COR-L47 (cell line): ENCODE measurements at places on chromosomes 5 and 9.

DNA sequence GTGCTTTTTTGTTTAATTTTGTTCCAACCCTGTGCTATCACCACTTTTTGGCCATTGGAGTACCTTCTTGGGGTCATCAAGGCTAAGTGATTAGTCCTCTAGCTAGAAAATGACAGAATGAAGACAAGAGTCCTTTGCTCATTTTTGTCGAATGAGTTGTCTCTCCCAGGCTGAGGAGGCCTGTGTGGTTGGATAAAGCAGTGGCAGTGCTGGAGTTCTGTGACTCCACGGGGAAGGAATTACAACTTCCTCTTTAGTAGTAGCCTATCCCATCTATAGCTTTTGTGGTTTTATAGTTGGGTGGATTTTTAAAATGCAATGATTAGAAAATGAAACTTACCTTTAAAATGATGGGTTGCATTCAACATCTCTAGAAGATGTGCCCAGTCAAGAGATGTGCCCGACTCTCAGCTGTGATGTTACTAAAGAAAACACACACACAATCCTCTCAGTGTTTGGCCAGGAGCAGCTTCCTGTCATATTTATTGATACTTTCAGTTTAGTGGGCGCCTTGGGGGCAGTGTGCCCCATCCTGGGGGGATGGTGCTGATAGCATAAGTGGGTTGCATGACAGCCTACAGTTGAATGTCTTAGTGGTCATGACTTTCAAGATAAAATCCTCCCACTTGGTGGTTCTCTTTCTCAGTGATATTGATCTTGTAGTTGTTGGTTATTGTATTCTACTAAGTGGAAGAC lies 11.9 kb downstream of the OTULINL start:
- no peak for DNase-seq

DNA sequence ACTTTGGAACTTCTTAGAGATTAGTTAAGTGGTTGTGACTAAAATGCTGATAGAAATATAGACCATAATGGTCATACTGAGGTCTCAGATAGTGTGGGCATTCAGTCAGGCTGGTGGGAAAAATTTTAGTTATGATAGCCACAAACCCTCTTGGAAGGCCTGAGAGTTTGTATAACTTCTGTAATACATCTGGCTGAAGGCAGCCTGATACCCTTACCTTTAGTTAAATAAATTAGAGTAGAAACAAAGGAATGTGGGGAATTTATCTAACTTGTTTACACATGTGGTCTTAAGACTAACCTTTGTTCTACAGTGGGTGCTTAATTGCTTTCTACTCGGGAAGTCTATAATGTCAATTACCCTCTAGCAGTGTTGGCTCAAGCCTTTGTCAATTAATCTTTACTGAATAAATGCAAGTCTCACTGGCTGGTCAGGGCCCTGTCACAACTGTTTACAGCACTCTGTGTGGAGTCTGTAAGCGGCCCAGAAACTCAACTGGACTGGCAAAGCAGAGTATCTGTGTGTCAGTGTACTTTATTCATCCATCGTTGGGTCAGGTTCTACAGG lies 184.0 kb downstream of the FBXO4 start:
- no peak for DNase-seq

DNA sequence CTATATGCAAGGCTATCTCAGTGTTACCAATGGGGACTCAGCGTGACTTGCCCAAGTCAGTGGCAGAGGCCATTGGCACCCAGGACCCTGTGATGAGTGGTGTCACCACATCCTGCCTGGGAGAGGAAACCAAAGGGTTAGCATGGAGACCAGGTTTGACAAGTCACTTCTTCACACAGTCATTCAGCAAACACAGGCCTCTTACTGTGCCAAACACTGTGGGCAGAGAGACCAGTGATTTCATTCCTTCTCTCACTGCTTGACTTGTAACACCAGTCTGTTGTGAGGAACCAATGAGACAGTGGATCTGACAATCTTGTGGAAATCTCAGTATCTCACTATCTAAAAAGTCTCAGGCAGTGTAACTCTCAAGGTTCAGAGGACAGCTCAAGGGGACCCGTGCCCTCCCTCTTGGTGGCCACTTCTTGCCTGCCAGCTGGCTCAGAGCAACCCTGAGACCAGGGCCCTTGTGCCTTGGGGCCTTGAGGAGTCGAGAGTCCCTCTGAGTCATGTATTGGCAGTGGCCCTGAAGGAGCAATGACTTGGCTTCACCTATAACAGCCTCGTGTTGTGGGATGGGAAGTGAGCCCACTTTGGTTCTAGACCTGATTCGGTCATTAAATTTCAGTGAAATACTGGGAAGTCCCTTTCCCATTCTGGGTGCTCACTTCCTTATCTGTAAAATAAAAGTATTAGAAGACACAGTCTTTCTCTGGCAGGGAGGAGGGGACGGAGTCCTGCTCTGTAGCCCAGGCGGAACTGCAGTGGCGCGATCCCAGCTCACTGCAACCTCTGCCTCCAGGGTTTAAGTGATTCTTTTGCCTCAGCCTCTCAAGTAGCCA lies 1.6 kb downstream of the FABP6 start:
- DNase-seq, result no peak

GRCh38 chr5:83509540-83509939 lies 38.0 kb downstream of the VCAN start:
- no peak for DNase-seq

GRCh38 chr5:63451188-63451587 lies 511.1 kb downstream of the HTR1A start:
- DNase-seq, result no peak

- DNase-seq, result no peak
These were observed 114.0 kb downstream of the NSG2 start for GRCh38 chr5:174159327-174160114.

GRCh38 chr5:167725264-167725663 lies 566.2 kb upstream of the WWC1 start:
- no peak for DNase-seq

GRCh38 chr9:129237164-129237611 lies 59.1 kb upstream of the IER5L start:
- no peak for DNase-seq

DNA sequence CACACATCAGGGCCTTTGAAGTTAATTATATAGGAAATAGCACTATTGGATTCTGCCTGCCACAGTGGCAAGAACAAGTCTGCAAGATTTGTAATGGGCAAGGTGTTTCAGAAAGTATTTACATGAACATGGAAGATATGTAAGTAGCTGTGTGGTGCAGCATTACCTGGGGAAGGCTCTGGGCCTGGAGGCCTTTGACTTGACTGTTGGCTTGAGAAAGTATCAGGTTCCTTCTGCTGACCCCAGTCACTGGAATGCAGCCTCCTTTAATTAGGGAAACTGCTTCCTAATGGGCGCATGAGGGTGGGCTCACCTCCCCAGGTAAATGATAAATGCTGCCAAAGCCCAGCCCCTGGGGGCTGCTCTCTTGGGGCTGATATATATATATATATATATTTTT lies 102.7 kb downstream of the GALNT10 start:
- no peak for DNase-seq

GRCh38 chr5:56567278-56567677 lies 248.1 kb upstream of the MAP3K1 start:
- DNase-seq, result no peak

DNA sequence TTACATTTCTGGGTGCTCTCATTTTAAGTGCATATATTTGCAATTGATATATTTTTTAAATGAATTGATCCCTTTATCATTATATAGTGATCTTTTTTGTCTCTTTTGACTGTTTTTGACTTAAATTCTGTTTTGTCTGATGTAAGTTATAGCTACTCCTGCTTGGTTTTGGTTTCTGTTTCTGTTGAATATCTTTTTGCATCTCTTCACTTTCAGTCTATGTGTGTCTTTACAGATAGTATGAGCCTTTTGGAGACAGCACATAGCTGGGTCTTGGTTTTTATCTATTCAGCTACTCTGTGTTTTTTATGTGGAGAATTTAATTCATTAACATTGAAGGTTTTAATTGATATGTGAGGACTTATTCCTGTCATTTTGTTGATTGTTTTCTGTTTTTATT lies 311.3 kb downstream of the SPATA31D1 start:
- DNase-seq, result no peak

GRCh38 chr5:10649666-10650380 lies 86.0 kb downstream of the ANKRD33B start:
- no peak for DNase-seq

DNA sequence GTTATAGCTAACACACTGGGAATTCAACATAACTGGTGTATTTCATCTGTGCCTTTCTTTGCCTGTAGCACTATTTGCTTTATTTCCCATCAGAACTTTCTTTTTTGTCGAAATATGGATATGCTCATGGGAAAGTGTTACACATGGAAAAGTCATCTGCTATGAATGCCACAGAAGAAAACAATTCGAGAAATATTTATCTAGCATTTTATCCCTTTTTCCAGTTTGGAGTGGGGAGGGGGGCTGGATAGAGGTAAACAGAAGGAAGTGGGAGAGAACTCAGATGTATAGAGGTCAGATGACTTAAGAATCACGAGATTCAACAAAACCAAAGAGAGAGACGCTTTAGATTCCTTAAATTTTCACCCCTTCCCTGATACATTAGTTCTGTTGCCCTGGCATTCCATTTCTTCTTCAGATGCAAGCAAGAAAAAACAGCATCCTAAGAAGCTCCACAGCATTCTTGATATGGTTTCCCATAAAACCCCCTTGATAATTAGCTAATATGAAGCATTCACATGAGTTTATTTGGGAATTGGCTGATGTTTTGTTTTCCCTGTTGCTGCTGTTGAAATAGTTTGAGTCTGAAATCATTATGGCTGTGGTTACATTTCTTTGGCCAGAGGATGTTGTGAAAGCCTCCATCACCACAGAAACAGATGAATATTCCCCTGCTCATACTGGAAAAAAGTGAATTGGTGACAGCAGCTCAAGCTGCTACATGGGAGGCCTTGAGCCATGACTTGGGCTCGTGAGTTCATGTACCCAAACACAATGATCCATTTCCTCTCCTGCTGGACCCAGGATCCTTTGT lies 335.8 kb upstream of the DAB2 start:
- no peak for DNase-seq

GRCh38 chr5:13831351-13831750 lies 113.1 kb downstream of the DNAH5 start:
- no peak for DNase-seq

GRCh38 chr5:113965225-113965624 lies 396.6 kb upstream of the KCNN2 start:
- no peak for DNase-seq

DNA sequence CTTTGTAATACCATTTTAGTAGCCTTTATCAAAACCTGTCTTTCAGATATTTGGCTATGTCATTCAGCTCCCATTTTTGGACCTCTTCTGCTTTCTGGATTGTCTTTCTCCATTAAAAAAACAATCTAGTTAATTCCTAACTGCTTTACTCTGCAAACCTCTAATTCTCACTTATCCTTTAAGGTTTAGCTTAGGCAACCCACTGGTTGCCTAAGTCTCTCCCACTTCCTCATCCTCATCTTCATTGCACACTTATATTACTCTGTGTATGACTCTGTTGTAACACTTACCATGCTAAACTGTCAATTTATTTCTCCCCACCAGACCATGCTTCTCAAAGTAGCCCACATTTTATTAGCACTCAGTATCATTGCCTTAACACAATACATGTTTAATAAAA lies 205.0 kb upstream of the DMRTA1 start:
- DNase-seq, result no peak

DNA sequence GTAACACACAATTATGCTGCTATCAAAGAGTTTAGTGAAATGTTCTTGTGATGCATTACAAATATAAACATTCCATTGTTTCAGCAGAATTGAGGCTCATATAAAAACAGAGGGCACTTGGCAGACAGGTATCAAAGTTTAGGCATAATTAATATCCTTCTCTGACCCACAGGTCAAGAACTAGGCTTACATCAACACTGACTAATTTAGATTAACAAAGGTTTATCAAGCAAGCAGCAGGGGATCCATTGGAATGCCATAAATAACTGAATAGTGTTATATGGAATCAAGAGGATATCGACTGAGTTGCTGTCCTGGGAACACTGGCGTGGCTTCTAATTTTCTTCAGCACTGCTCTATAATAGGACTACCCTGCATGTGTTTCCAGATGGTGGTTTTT lies 414.5 kb upstream of the ARRDC3 start:
- DNase-seq, result no peak

DNA sequence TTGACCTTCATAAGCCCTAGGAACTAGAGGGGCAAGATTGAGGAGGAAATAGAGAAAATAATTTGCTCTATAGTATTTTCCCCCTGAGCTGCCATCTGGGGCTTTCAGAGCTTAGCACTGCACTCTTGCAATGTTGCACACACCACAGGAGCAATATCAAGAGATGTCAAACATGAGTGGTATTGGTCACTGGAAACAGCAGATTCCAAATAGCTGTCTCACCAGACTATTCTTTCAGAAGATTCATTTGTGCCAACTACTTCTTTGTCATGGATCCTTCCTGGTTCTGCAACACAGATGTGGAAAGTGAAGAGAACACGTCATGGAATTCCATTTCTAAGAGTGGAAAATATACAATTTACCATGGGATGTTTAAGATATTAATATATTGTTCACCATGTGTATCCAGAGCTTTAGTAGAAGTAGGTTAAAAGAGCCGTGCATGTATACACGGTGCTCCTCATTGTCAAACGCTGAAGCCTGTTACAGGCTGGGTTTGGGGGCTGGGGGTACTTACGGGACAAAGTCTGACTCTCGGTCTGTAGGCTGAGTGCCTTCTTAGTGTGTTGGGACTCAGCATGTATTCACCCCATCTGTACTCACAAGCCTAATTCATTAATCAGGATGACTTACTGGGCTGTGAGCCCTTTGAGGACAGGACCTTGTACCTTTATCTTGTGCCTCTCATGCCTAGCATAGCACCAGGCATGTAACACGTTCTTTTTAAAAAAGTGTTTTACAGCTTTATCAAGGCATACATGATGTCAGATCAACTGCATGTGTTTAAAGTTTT lies 31.4 kb upstream of the GDNF start:
- DNase-seq, result no peak

GRCh38 chr5:52870448-52870847 lies 82.7 kb downstream of the ITGA1 start:
- DNase-seq, result no peak

DNA sequence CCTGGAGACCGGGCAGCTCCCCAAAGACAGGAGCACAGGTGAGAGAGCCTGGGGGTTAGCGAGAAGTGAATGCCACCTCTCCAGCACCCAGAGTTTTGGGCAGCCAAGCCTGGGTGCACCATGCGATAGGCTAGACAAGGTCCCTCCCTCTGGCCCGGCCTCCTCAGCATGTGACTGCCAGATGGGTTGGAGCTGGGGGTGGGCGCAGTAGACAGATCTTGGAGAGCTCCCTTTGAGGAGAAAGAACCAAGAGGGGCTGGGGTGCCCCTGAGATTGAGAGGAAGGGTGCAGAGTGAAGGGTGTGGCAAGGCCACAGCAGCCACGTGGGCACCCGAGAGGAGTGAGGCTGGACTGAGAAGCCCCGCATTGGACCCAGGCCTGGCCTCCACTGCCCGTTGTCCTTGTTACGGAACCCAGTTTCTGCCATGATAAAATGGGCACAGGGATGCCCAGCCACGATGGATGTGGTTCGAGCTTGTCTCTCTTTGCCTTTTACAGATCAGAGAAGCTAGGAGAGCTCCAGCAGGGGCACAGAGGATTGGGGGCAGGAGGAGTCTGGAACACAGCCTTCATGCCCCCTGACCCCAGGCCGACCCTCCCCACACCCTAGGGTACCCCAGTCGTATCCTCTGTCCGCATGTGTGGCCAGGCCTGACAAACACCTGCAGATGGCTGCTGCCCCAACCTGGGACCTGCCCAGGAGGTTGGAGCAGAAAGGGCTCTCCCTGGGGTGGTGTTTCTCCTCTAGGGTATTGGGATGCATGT lies 1.4 kb downstream of the TMEM141 start:
- no peak for DNase-seq
